ENCODE measurements at places on chromosomes 1 and 21.
A peak's percentile ranks its signal among the peaks of the same experiment; 100 is the strongest.

GRCh38 chr1:94795434-94795833 is 24.7 kb upstream of the SLC44A3 start:
- DNase-seq: no peak

GRCh38 chr1:6248161-6248776 is 4.3 kb downstream of the HES3 start:
- no peak for DNase-seq

GRCh38 chr1:191869790-191870312 is 288.4 kb upstream of the RGS18 start:
- no peak for DNase-seq

DNA sequence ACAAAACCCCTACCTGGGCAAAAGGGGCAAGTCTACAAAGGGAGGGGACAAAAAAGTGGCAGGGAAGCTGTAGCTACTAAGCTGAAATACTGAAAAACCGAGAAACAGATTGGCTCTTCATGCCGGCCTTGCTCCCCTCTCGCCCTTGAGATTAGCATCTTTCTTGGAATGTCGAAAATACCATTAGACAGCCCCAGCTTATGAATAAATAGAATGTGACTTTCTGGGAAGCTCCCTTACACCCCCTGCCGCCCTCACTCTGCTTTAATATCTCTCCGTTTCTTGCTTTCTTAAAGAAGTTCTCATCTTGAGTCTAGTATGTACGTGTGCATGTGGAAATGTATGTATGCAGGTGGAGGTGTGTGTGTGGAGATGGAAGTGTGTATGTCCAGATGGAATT is 14.1 kb downstream of the TRAF3IP3 start:
- DNase-seq: no peak

DNA sequence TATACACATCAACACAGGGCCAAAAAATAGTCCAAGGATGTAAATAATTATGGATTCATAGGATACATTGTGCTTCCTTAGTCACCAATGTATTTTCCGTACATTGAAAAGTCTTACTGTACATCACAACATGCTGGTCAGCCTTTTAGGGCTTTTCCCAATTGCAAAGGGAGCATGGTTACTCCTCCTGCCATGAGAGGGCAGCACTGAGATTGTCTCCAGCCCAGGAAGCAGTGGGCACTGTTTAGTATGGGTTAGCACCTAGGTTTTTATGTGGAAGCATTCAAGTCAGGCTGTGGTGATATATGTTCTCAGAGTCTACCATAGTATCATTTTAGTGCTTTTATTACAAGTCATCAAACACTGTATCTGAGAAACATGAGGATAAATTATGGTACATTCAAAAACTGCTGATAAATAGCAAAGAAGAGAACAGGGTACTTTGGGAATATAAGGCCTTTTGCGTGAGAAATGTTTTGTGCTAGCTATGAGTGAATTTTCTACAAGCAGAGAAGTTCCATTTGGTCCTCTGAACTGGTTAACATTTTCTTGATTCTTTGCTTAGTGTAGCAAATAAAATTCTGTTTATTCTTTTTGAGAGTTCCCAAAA is 34.0 kb downstream of the ST6GALNAC5 start:
- peak; percentile 38 for DNase-seq

DNA sequence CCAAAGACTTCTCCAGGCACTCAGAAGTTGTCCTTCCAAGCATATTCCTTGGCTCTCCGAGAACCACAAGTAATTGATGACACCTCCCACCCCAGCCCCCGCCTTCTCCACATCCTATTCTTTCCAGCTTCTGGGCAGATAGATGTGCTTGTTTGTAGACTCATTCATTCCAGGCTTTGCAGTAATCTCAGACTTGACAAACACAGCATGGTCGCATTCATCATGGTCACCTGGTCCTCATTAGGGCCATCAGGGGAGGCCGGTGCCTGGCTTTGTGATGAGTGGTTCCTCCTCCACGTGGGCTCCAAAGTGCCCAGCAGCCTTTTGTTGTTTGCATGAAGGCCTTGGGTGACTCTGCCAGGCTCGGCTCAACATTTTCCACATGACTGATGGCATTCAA is 28.5 kb upstream of the KCNE2 start:
- DNase-seq: peak; percentile 66

DNA sequence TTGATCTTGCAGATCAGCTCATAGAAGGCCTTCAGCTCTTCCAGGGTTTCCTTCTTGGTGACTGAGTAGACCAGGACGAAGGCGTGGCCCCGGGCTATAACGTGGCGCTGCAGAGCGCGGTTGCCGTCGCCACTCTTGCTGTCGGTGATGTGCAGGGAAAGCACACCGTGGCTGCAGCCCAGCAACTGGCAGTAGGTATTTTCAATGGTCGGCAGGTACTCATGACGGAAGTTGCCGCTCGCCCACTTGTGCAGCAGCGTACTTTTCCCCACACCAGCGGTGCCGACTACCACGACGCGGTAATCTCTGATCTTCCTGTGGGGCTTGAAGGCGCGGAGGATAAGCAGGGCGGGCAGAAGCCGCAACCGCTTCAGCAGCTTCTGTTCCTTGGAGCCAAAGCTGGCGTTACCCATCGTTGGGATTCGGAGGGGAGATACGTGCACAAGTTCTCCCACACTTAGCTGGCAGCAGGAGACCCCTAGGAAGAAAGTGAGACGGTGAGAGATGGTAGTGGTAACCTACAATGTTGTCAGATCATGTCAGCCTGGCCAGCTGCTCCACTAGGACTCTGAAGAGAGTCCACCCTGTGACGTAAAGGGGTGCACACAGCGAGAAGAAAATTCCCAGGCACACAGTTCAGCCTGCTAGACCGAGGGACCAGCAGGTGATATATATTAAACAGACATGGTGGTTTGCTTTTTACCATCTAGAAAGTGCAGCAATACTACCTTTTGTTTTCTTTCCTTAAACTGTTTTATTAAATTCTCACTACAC is 3.4 kb downstream of the DIRAS3 start:
- peak; percentile 43 for DNase-seq

GRCh38 chr1:114482585-114482984 is 28.4 kb downstream of the TRIM33 start:
- DNase-seq: no peak

DNA sequence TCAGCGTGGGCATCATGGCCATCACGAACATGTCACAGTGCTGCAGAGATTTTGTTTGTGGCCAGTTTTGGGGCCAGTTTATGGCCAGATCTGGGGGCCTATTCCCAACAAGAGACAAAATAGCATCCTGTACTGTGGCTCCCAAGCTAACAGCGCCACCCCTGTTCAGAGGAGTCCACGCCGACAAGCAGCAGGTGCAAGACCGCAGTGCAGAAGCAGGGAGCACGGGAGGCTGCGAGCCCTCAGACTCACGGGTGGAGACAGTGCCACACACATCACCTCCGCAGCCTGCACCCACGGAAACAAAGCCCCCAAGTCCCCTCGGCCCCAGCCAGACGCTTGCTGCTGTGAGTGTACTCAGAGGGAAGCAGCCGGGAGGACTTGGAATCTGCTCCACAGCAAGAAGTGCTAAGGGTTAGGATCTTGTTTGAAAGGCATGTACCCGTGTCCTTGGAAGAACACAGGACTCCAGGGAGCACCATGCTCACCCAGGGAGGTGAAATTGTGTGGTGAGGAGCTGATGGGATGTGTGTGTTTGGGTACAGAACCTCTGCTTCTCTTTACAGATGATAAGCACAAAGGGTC is 7.1 kb downstream of the TCP10L start:
- no peak for DNase-seq

DNA sequence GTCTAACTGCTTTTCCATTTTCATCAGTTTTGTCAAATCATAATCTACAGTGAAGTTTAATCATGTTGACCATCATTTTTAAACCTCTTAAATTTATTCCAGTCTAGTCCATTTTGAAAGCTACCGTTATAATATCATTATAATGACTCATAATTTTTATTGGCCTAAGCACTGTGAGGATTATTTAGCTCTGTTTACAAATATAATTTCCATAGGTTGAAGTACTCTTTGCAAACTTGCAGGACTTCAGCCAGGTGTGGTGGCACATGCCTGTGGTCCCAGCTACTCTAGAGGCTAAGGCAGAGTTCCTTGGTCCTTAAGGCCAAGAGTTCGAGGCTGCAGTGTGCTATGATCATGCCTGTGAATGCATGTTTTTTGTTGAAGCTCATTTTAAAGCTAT is 54.3 kb downstream of the MAP3K21 start:
- DNase-seq: no peak

Data from retina (tissue), 1 donor.